ENCODE measurements at places on chromosomes 1 and 21. TPM values are rescaled to one million over a fixed set of nuclear protein-coding genes. Genes with fewer than 3 reads are reported as not detected.

ASTN1 gene
- total RNA-seq, result not detected

DNA sequence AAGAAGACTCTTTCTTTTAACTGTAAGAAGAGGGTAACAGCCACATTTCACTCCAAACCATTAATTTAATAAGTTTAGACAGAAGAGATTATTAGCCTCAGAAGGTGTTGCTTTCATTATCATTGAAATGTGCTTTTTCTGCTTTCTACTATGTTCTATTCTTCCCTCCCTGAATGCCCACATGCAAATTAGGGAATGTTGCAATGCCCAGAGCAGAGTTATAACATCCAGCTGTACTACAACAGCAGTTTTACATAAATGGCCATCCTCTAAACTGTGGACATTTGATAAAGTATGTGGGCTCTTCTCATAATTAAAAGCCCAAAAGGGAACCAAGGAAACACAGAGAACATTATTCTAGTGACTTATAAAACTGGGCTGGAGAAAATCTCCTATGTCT is 82.2 kb upstream of the SOD1 start:
- DNase-seq, result no peak

DNA sequence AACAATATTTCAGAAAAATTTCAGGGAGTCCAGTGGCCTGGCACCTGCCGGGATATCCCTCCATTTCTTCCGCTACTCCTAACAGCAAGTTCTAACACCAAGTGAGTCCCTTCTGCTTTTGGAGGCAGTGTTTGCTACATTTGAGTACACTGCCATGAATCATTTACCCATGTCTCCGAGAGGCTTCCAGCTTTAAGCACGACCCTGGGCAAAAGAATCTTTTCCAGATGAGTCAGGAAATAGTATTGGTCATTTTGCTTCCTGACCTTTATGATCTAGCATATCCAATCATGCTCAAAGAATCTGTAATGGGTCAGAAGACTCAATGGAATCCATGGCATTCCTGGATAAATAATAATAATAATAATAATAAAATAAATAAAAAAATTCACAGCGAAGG is 60.7 kb upstream of the FMN2 start:
- no peak for DNase-seq

DNA sequence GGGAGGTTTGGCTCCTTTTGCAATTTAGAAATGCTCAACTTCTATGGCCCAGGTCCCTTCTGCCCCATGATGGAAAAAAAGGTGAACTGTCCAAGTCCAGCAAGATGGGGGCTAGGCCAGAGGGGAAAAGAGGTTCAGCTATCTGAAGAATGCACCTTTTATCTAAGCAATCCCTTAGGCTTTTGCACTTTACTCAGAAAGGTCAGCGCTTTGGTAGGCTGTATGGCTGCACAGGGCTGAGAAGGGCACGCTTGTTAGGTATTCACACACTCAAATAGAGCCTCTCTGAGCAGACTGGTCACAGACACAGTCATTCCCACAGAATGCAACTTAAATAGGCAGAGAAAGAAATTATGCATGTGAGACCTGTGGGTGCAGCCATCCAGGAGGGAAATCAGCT is 31.0 kb downstream of the KANK4 start:
- no peak for DNase-seq

E2F2 gene
- 8.4 TPM for total RNA-seq

DNA sequence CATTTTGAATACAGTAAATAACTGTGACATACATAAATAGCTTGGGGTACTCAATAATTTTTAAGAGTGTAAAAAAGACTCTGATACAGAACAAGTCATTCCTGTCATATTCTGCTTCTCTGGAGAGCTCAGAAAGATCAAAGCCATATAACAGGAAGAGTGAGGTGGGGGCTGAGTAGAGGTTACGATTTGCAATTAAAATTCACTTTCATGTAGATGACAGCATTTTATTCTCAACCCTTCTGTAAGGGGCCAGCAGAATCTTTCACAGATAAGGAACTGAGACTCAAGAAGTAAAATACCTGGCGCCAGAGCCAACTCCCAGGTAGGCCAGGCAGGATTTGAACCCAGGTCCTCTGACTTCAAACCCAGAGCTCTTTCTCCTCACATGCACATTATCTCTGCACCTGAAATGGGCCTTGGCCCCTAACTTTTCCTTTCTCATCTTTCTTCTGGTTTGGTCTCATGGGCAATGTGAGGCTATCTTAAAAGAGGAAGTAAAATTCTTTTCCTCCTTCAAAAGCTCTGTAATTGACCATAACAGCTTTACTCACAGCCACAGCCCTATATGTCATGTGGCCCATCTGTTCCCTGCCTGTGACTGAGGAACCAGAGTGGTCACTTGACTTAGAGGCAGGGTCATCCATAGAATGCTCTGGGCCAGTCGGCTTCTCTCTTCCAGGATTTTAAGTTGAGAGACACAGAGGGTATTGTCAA is 80.9 kb upstream of the SYT6 start:
- no peak for DNase-seq

FCER1G gene
- total RNA-seq, result 0.49 TPM

GRCh38 chr1:83000286-83000685 is 998.6 kb downstream of the TTLL7 start:
- no peak for DNase-seq

- DNase-seq, result no peak
Measured at GRCh38 chr1:180966312-180966711, 53.6 kb downstream of the KIAA1614 start.

DNA sequence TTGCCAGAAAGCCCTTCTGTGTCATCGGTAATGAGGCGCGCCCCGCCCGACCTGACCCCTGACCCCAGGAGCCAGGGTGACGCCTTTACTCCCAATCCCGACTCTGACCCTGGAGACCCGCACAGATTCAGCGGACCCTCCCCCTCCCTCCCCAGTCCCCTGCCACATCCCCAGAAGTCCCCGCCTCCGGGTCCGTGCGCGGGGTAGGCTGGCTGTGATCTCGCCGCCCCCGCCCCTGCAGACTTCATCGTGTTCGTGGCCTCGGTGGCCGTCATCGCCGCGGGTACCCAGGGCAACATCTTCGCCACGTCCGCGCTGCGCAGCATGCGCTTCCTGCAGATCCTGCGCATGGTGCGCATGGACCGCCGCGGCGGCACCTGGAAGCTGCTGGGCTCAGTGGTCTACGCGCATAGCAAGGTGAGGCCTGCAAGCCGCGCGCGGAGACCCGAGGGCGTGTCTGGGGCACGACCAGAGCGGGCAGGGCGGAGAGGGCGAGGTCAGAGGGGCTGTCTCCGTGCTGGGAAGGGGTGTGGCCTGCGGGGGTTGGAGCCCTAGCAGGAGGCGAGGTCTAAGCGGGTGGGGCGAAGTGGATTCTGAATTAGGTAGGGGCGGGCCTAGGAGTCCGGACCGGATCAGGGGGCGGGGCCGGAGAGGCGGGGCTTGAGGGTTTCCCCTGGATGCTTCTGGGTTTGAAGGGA is 34.8 kb downstream of the KCNQ4 start:
- no peak for DNase-seq

TSPEAR gene
- total RNA-seq, result not detected

RIT1 gene
- total RNA-seq, result 43.9 TPM

GRCh38 chr21:32333953-32334673 is 35.5 kb downstream of the MRAP start:
- DNase-seq, result no peak

DNA sequence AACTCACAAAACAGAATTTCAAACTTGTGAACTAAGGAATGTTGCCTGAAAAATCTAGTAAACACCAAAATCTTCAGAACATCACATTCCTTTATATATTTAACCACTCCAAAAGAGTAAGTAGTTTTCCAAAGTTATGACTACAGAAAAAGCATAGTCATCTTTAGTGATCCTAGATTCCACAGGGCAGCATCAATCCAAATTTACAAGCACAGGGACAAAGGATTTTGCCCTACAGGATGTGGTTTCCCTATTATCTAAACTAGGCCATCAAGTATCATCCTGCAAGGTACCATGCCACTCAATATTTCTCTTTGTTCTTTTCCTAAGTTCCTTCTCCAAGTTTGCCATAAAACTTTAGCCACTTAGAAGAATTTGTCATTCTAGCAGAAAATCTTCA is 33.0 kb downstream of the COP1 start:
- DNase-seq, result no peak

- DNase-seq, result no peak
Measured at GRCh38 chr1:209493559-209493958, 90.0 kb upstream of the CAMK1G start.

DNA sequence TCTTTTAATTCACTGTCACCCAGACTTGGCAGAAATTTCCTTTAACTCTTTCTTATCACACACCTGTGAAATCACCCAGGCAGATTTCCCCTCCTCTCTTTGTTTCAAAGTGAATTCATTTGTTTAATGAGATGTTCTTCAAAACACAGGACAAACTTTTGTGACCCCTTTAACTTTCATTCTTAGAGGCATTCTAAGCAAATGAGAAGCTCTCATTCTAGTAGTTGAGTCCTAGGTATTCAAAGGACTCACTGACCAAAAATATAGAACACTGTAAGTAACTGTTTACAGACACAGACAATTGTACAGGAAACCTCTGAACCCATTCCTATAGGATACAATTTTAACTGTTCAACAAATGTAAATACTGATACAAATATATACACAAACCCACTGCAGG is 16.9 kb downstream of the LRRC8C start:
- DNase-seq, result no peak
